ENCODE measurements at places on chromosomes 3 and 15. TPM values are rescaled to one million over a fixed set of nuclear protein-coding genes. Genes with fewer than 3 reads are reported as not detected.

DNA sequence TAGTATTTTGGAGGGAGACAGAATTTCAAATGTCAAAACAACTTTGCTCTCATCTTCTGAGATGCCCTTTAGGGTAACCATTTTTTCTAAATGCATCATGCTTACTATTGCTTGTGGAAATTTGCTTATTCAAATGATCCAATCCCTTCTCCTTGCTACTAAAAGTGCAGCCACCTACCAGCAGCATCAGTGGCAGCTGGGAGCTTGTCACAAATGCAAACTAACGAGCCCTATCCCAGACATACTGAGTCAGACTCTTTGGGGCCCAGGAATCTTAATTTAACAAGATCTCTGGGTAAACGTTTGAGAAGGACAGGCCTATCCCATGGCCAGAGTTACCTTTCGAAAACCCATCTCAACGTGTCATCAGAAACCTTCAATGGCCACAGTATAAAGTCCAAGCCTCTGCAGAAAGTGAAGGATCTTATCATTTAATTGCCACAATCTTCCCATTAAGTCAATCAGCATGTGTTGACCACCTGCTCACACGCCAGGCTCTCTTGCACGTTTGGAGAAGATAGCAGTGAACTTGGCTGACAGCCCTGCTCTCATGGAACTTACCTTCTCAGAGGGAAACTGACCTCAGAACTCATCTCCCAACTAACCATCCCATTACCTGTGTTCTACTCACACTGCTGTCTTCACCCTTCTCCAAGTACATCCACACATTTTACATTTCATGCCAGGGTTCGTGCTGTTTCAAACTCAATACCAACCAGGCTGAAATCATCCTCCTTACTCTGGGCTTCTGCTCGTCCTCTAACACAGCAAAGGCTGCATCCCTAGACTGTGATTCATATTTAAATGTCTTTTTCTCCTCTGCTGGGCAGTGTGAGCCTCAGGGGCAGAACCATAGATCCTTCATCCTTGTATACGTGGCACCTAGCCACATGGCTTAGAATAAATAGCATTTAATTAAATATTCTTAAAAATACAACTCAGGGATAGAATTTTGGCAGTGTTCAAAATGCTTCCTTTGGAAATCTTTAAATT is 24.8 kb upstream of the VGLL4 start:
- no peak for DNase-seq

DNA sequence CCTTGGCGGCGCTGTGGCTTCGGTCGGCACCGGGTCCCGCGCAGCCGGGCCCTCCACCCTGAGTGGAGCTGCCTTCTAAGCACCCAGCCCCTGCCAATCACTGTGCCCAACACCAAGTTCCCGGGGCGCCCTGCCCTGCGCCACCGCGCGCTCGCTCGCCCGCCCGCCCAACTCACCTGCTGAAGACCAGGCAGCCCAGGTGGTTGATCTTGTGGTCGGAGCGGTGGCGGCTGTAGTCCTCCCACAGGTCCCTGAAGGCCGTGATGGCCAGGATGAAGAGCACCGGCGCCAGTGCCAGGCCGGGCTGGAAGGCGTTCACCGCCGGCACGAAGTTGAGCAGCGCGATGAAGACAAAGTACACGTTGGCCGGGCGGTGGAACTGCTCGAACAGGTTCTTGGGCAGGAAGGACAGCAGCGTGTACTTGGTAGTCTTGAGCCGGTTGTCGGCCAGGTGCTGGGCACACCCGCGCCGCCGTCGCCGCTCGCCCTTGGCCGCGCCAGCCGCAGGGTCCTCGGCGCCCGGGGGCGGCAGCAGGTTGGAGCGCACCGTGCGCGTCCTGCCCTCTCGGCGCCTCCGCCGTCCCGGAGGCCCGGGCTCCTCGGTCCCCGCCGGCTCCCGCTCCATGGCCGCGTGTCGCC is 536 bp downstream of the ATP10A start:
- DNase-seq: peak; percentile 40

GRCh38 chr15:90106522-90107117 is 4.4 kb upstream of the IDH2 start:
- no peak for DNase-seq

DNA sequence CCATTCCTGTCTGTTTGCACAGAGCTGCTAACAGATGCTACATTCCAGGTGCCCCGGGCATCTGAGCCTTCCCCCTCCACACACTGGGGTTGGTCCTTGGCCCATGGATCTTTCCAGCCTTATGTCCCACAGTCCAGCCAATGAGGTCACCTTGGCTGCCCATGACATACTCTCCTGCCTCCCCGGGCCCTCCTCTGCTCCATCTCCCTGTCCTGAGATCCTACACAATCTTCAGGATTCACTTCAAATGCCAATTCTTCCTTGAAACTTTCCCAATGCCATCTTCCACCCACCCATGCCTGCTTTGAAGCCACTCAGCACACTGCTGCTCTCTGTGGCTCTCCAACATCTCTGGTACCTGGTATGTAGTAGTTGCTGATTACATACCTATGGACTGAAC is 4.3 kb downstream of the CHRNA3 start:
- DNase-seq: no peak

Gene SLC12A8
- polyA plus RNA-seq: 0.45 TPM

Gene FMN1
- 1.6 TPM for polyA plus RNA-seq

- no peak for DNase-seq
Measured at GRCh38 chr3:138234401-138235179, 47.5 kb downstream of the ARMC8 start.

- no peak for DNase-seq
Measured at GRCh38 chr3:13429631-13430291, 9.6 kb upstream of the NUP210 start.

DNA sequence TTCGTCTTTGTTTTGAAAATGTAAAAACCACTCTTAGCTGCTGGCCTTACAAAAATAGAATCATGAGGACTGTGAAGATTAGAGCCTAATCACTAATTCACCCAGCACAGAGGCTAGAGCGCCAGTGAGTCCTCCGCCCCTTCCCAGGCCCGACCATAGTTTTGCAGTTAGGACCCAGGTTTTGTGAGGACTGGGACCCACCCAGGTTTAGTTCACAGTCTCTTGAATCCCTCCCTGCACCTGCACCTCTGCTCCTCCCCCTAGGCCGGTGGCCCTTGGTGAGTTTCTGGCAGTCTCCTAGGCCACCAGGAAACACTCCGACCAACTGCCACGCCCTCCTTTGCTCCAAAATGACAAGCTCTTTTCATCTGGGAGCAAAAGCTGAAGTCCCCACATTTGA is 136.0 kb upstream of the CCDC54 start:
- DNase-seq: peak; percentile 45

- DNase-seq: no peak
Measured at GRCh38 chr3:67521053-67521646, 133.3 kb downstream of the SUCLG2 start.

- no peak for DNase-seq
Measured at GRCh38 chr15:81407176-81407575, 33.2 kb upstream of the TMC3 start.

DNA sequence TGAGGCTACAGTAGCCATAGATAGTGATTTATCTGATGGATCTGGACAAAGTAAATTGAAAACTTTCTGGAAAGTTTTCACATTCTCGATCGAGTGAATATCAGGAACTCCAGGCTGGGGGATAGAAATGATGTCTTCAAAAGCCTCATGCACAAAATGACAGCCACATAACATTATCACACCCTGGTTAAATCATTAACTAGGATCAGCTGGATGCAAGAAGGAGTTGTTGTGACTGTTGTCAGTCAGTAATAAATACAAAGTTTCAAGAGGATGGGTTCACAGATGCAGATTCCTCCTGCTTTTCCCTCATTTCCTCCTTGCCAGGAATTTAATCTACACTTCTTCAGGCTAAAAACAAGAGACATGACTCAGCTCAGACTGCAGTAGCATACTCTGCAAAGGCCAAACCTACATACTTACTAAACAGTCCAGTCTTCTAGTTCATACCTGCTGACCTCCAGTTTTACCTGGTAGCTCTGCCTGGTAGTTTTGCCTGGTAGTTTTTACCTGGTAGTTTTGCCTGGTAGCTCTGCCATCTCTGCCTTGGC is 40.9 kb downstream of the C2CD4A start:
- no peak for DNase-seq

GRCh38 chr3:139627759-139628158 is 50.0 kb downstream of the NMNAT3 start:
- no peak for DNase-seq

DNA sequence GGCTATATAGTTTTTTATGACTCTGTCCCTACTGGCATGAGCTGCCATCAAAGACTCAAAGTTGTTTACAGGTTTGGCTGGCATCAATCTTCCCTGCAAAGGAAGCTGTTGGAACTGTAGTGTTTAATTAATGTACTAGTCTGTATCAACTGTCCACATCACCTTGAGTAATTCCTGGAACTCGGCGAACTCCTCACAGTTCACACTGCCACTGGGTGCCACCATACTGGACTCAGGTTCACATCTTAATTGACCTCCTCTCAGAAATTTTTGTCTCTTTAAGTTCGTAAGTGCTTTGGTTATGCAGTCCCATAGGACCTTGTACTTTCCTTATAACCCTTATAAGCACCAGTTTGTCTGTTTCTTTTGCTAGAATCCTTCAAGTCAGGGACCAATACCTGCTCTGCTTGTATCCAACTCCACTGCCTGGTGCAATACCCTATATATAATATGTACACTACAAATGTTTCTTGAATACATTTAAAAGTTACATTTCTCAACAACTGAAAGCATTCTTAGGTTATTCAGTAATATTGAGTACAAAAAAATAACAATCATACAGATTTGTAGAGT is 3.2 kb downstream of the HIGD1A start:
- DNase-seq: no peak

Gene ETV5
- 23.1 TPM for polyA plus RNA-seq

Measured in hindlimb muscle (tissue), 1 donor.